ENCODE measurements at places on chromosomes 16 and 17. TPM values are rescaled to one million over a fixed set of nuclear protein-coding genes. Genes with fewer than 3 reads are reported as not detected.

ADAP2 gene
- total RNA-seq: 1.2 TPM

PRSS33 gene
- not detected for total RNA-seq

ALDOC gene
- total RNA-seq: 53.2 TPM

PLD2 gene
- 63.3 TPM for total RNA-seq

DNA sequence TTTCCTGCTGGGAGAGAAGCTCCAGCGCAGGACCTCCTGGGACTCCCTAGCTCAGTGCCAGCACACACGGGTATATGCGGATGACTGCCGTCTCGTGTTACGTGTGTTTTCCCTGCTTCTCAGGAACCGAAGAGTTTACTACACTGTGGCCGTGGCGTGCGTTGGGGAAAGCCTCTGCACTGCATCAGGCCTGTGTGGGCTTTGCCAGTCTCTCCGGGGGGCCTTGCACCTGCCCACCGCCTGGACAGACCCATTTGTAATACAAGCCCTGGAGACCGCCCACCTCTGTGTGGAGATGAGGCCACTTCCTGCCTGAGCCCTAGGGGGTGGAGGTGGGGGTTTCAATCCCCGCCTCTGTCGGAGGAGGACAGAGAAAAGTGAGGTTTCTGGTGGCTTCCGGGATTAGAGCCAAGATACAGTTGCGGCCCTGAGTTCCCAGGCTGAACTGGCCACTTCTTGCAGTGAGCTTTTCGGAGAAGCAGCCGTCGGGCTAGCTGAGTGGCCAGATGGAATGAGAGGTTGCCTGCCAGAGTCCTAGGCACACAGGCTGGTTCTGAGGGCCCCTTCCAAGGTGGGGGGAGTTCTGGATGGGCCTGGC is 43.4 kb upstream of the GSE1 start:
- DNase-seq: peak; percentile 80

GRCh38 chr16:57865746-57866528 is 63.6 kb upstream of the KIFC3 start:
- DNase-seq: no peak

GRCh38 chr16:85274924-85275323 is 162.7 kb upstream of the CIBAR2 start:
- DNase-seq: no peak

- no peak for DNase-seq
Measured at GRCh38 chr17:68694791-68695485, 93.8 kb upstream of the FAM20A start.

DNA sequence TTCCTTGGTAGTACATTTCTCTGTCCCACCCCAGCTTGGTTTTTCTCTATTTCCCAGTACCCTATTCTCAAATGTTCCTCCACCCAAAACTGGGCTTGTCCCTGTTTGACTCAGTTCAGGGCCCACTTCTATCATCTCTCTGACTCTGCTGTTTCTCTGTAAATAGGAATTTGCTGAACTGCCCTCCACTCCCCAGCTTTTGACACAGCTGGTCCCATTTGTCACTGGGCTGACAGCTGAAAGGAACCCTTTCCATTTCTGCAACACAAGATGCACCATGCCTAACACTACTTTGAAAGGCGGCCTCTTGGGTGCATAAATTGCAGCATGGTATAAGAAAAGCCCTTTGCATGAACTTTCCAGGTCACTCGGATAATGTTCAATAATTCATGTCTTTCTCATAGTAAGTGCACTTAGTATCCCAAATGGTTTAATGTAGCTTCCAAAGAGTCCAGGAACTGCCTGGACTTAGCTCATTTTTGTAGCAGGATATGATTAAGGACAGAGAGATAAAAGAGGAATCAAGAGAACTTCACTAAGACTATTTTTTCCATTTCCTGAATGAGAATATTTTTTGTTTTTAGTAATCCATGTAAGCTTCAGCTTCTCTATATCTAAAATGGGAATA is 256.7 kb downstream of the CDH11 start:
- DNase-seq: no peak

DNA sequence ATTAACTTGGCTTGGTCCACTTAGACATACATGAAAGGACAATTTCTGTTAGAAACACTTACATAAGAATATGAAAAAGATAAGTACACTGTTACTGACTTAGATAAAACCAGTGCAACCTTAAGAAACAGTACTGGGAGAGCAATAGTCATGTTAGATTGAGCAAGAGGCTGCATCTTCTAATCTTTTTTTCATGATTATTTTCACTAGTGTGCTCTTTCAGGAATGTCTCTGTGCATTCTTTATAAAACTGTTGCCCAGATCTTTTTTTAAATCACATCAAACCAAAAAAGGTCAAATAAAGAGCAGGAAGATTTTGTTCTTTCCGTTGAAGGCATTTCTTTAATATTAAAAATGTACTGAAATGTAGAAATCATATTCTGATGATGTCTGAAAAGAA is 100.7 kb upstream of the AXIN2 start:
- DNase-seq: no peak

DNA sequence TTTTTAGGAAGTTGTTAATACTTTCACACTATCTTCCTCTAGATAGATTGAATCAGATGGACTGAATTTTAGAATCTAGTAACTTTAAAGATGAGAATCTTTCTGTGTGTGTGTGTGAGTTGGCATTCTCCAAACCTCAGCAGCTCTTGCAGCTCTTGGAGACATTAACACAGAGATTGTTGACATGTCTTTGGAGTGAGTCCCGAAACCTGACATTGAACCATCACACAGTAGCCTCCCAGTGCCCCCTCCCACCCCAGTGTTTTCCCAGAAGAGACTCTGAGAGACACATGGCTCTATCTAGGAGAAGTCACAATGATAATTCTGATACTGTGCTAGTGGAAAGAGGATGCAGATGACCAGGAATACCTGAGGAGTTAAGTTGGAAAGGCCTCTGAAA is 103.9 kb downstream of the CNTNAP4 start:
- DNase-seq: no peak

Measured in H9 (cell line).